ENCODE measurements at places on chromosomes 6 and 20.
A peak's percentile ranks its signal among the peaks of the same experiment; 100 is the strongest.

- no peak for DNase-seq
Measured at GRCh38 chr6:149368065-149368464, 32.0 kb upstream of the SUMO4 start.

DNA sequence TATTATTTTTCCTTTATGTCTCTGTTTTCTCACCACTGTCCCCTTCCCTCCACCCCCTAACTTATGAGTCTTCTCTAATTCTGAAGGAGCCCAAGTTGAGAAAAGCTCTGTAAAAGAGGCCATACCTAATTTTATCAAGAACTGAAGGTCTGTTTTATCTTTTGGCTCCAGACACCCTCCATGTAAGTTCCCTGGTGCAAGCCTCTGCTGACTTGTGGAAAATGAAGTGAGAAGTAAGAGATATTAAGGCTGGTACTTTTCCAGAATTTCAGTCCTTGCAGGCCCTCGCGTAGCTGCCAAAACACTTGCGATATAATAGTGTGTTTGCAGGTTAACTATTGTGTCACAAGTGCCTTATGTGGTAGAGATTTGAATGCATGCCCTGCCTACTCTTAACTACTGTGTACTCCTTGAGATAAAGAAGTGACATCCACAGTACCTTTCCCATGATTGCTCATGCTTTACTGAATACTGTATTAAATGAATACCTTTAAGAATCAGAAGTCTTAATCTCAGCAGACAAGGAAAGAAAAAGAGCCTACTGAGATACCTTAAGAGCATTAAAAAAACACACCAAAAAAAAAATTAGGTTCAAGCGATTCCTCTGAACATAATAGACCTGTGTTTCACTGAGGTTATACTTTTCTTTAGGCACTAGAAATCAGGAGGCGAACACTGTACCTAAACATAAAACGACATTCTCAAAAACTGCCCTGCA lies 143.6 kb upstream of the ZNF184 start:
- DNase-seq: no peak

DNA sequence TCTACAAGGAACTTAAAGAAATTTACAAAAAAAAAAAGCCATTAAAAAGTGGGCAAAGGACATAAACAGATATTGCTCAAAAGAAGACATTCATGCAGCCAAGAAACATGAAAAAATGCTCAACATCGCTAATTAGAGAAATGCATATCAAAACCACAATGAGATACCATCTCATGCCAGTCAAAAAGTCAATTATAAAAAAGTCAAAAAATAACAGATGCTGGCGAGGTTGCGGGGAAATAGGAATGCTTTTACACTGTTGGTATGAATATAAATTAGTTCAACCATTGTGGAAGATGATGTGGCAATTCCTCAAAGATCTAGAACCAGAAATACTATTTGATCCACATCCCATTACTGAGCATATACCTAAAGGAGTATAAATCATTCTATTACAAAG lies 411.9 kb upstream of the MARCKS start:
- no peak for DNase-seq

DNA sequence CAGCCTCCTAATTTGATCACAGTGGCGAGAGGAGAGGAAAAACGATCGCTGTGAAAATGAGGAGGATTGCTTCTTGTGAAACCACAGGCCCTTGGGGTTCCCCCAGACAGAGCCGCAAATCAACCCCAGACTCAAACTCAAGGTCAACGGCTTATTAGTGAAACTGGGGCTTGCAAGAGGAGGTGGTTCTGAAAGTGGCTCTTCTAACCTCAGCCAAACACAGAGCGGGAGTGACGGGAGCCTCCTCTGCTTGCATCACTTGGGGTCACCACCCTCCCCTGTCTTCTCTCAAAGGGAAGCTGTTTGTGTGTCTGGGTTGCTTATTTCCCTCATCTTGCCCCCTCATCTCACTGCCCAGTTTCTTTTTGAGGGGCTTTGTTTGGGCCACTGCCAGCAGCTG lies 28.7 kb downstream of the SAYSD1 start:
- no peak for DNase-seq

GRCh38 chr6:158002951-158003853 lies 21.5 kb downstream of the SYNJ2 start:
- DNase-seq: no peak

- no peak for DNase-seq
Measured at GRCh38 chr20:62522748-62523396, 47.1 kb upstream of the GATA5 start.

DNA sequence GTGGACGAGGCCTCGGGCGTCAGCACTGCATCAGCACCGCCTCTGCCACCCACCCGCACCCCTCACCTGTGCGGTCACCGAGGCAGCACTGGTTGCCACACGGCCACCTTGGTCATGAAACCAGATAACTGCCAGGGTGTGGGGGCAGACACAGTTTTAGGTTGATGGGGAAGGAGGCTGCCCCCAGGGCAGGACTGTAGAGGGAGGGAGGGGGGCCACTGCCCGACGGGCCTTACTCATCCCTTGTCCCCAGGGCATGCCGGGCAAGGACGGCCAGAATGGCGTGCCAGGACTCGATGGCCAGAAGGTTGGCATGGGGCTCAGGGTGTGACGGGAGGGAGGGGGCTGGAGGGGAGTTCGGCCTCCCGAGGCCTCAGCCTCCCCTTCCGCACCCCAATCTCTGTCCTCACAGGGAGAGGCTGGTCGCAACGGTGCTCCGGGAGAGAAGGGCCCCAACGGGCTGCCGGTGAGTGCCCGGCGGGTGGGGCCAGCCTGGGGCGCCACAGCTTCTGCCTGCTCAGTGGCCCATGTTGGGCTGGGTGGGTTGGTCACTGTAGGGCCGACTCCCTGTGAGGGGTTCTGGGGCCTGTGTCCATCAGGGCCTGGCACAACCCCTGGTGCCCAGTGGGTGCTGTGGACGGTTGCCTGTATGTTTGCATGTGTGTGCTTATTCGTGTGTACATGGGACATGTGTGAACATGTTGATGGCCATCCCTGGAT lies 11.8 kb downstream of the COL9A3 start:
- DNase-seq: no peak

- no peak for DNase-seq
Measured at GRCh38 chr20:62925420-62926228, 681 bp downstream of the DIDO1 start.

GRCh38 chr6:65199683-65200082 lies 507.3 kb downstream of the EYS start:
- no peak for DNase-seq

GRCh38 chr20:49313283-49313682 lies 35.4 kb upstream of the ZNFX1 start:
- DNase-seq: no peak

DNA sequence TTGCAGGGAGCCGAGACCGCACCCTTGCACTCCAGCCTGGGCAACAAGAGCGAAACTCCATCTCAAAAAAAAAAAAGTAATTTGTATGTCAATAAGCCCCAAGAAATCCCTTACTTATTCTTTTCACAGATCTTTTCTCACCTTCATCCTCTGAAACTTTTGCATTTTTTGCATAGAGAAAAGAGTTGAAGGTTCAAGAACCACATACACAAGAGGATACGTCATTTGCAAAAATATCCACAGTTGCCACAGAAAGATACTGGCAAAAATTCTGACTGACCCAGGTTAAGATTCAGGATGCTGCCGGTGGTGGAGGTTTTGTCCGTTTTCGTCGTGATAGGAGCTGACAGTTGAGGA lies 94.5 kb downstream of the ZMYND8 start:
- no peak for DNase-seq

GRCh38 chr6:30932665-30933365 lies 845 bp upstream of the SFTA2 start:
- no peak for DNase-seq

GRCh38 chr6:37305841-37306425 lies 47.9 kb upstream of the RNF8 start:
- DNase-seq: no peak

GRCh38 chr6:24683297-24684296 lies 16.7 kb downstream of the ACOT13 start:
- DNase-seq: no peak

DNA sequence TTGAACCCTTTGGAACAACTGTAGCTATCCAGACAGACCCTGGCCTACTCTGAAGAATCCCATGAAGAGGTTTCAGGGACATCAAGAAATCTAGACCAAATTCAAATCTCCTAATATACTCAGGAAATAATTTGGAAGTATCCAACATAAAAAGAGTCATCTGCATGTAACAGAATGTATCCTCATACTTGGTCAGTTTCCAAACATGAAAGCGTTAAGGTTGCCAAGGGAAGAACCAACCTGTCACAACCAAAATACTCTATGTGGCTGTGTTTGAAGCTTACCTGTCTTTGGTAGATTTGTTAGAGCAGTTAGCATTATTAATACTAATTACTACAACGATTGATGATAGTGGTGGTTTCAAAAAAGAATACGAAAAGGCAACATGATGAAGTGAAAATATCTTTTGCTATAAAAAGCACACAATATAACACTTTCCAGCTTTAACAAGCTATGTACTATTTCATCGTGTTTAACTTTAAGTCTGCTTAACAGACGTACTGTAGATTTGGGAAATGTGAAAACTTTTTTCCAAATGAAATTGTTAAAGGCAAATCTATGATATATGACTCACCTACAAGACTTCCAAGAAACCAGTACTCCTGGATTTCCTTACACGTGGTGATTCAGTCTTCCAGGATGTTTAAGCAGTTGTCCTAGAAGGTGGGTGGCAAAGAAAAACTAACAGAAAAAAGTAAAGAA lies 46.6 kb upstream of the ENPP1 start:
- DNase-seq: no peak

DNA sequence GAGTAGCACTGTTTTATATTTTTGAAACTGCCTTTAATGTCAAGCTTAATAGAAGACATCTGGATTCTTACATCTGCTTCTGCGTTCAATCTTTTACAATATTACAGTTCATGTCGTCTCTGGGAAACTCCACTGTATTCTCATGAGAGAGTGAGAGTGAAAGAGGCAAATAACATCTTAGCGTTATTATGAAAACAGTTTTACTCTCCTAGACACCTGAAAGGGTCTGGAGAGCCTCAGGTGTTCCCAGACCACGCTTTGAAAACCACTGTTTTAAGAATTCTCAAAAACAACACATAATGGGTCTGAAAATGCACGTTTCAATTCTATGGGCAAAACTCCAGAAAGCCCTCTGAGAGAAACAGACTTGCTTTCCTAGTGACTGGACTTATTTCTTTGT lies 63.3 kb downstream of the ARHGAP18 start:
- DNase-seq: no peak

DNA sequence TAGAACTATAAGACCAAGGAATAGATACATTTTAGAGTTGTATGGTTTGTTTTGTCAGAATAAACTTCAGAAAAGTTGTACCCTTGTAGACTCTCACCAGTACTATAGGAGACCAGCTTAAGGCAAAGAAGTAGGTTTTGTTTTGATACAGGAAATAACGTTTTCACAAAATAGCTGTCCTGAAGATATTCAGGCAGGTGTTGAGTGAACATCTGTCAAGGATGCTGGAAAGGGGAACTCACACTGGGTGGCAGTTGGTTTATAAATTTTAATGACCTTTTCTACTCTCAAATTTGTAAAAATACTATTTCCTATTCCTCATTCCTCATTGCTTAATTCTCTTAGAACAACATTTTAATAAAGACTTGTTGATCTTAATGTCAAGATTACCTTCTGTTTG lies 174.0 kb upstream of the MAN1A1 start:
- DNase-seq: no peak

GRCh38 chr6:71480577-71480976 lies 192.0 kb downstream of the OGFRL1 start:
- no peak for DNase-seq

GRCh38 chr20:14507711-14508110 lies 170.3 kb upstream of the FLRT3 start:
- DNase-seq: no peak

DNA sequence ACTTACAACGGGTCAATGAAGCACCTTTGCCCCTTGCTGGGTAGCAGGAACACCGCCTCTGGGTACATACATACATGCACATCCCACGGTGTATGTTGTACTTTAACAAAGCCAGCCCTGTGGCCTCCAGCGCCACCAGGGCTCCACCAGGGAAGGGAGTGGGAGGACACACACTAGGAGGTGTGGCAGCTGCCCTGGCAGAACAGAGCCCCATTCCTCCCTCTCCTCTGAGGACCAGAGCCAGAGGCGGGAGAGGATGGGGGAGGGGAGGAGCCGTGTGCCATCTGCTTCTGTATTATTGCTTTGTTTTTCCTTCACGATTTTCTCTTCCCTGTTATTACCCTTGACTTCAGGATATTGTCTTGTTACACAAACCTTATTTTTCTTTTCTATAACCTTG lies 105.8 kb upstream of the TRAF3IP2 start:
- no peak for DNase-seq

GRCh38 chr6:125639466-125640020 lies 109.9 kb upstream of the HEY2 start:
- DNase-seq: no peak

DNA sequence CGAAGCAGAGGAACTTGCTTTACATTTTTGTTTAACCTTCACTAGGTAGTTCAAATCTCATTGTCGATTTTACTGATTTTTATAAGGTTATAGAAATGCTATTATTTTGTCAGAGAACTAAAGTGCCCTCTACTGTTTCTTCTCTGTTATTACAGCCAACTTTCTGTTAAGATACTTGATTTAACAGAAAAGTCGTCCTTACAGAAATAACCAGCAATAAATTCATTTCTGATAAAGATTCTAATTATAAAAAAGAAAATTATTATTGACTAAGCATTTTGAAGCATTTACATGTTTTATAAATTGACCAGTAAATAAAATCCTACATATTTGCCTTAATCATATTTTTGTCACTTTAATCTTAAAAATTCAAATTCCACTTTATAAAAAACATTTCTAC lies 60.8 kb downstream of the OGFRL1 start:
- no peak for DNase-seq

DNA sequence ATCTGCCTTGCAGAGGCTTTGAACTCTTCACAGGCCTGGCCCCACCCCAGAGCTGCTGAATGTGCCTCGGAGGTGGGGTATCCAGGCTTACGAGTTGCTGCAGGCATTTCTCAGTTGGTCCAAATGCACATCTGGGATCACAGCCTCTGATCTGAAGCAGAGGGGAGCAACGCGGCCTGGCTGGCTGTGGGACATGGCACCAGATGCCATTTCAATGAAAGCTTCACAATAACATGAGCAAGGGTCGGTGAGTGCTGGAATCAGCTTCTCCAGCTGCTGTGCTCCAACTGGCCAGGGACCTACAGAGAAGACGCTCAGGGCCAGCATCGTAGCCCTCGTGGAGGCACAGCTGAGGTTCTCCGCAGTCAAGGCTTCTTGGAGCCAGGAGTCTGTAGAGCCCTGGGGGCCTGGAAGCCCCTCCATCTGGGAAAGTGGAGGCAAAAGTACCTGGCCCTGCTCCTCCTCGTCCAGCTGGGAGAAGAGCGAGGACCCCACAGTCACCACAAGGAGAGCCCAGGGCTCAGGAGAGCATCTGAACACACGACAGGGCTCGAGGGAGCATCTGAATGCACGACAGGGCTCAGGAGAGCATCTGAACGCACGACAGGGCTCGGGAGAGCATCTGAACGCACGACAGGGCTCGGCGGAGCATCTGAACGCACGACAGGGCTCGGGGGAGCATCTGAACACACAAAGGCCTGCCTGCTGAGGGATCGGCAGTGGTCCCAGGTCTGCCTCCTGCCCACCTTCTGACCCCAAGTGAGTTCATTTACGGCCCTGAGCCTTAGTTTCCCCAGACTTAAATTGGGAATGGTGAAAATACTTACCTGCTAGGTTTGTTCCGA lies 165.2 kb downstream of the DLL1 start:
- no peak for DNase-seq

- peak; percentile 20 for DNase-seq
Measured at GRCh38 chr6:15464211-15464725, 198.6 kb downstream of the DTNBP1 start.

- DNase-seq: no peak
Measured at GRCh38 chr6:82248273-82248735, 760 bp upstream of the IBTK start.
